ENCODE measurements at places on chromosomes 12 and 14.

- DNase-seq, result no peak
Observed at GRCh38 chr12:29960122-29960521, 176.4 kb upstream of the TMTC1 start.

DNA sequence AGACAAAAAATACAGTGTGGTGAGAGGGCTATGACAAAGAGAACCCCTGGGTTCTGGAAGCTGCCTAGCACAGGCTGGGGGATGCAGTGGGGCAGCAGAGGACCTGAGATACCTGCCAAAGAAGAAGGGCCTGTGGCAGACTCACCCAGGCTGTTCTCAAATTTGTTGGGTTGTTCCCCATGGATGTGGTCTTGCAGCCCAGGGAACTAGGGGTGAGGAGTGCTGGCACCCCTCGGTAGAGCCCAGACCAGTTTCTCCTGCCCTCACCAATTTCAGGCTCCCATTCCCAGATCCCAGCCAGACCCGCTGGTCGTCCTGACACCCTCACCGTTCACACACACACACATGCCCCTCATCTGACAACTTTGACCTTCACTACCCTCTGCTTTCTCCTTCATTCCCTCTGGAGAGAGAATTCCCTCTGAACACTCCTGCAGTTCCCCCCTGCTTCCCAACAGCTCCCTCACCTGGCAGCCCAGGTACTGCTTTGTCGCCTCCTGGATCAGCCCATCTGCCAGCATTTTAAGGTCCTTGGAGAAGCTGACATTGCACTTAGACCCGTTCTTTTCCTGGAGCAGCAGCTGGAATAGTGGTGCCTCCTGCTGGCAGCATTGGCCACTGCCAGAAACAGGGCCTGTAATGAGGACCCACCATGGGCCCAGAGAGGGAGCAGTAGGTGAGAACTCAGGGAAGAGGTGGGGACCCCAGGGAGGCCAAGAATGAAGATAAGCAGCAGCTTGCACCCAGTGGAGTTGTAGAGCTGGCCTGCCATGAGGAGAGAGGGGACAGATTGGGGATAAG, 5.9 kb upstream of the GDF11 start:
- DNase-seq, result no peak

GRCh38 chr14:93744176-93744575, 44.1 kb downstream of the PRIMA1 start:
- DNase-seq, result no peak

DNA sequence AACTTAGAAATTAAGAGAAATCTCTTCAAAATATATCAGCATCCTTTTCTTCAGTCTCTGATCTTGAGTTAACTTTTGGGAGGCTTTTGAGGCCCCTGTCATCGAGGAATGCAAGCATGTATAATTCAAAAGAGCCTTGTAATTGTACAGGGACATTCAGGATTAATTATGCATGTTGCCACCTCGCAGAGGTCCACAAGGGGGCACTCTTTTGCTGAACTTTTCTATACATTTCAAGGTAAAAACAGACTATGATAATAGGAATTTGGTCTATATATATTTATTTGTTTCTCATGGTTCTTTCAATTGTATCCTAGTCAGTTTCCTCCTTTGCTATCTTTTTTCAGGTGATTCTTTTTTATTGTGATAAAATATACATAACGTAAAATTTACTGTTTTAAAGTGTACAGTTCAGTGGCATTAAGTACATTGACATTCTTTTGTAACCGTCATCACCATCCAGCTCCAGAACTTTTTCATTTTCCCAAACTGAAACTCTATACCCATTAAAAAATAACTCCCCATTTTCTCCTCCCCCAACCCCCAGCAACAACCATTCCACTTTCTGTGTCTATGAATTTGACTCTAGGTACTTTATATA, 47.0 kb upstream of the SLC2A13 start:
- DNase-seq, result peak; percentile 19

- no peak for DNase-seq
Observed at GRCh38 chr14:41609704-41610183, 3.1 kb downstream of the LRFN5 start.

DNA sequence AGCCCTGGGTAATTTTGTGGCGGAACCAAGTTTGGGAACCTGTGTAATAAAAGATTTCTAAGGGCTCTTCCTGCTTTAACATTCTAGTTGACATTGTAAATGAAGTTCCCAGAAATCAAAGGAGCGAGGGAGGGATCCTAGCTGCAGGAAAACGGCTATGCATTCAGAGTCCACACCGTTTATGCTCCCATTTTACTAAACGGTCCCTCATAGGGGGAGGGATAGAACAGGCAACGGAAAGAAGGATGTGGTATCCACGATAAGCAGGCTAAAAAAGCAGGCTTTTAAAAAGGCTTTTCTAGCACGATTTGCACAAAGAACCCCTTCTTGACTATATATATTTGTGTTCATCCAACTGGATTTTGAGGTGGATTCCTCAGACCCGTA, 559 bp downstream of the SYNJ2BP start:
- no peak for DNase-seq

- DNase-seq, result no peak
Observed at GRCh38 chr14:30551460-30551859, 7.5 kb upstream of the G2E3 start.

DNA sequence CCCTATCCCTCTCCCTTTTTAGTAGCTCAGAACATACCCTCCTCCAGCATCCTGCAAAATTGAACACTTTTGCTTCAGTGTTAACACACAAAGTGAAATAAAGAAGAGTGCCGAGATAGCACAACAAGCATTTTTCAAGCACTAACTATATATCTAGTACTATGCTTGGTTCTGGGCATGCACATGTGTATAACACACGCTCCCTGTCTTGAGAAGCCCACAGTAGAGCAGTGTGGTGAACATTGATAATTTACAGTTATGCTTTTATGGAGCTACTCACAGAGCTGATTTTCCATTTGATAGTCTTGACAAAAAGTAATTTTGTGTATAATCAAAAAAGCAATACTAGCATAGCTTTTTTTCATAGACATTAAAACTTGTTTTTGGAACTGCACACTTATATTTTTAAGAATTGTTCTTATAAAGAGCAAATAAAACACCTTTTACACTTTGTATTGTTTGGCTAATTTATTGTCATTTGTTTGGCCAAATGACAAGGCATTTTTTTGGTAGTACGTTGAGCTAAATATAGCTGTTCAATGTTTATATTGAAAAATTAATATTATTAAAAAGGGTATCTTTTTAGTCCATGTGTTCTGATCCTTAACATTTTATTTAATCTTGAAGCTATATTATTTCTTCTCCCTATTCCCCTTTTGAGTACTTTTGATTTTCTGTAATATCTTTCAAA, 39.7 kb downstream of the LEMD3 start:
- DNase-seq, result no peak

GRCh38 chr14:23359722-23360447, 5.1 kb downstream of the EFS start:
- no peak for DNase-seq

- no peak for DNase-seq
Observed at GRCh38 chr14:30214461-30215090, 286.9 kb upstream of the PRKD1 start.

DNA sequence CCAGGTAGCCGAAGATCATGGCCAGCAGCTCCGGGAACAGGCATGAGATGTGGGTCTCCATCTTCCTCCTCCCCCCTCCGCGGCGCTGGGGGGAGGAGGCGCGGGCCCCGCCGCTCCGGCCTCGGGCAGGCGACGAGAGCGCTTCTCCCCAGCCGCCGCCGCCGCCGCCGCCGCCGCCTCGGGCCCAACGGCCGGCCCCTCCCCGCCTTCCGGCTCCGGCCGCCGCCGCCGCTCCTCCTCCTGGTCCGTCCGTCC, 448 bp downstream of the FBXL14 start:
- DNase-seq, result no peak

DNA sequence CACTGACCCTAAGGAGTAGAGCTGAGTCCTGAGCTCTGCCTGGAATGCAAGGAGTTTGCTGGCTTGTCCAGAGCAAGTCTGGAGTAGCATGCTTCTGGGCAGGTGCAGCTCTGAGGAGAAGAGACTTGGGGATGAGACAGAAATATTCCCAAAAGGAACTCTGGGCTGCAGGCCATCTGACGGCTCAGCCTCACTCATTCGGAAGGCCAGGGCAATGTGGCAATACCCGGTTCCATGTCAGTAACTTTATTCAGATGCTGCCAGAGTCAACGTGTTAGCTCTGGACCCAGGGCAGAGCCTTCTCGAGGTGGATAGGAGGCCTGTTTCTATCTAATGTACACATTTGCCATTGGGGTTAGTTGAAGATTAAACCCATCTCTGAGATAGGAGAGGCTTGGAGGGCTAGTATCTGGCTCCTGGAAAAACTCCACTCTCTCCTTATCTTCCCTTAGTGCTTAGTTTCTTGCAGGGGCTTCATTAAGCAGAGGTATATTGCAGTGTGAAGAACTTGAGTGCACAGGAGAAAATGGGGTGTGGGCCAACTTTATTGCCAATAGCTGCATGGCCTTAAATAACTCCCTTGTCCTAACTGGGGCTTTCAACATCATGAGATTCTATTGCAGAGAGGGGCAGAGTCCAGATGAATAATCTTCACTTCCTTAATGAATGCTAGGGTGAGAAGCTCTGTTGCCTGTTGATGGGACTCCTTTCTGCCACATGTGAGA, 65.6 kb downstream of the NTF3 start:
- DNase-seq, result no peak

GRCh38 chr12:103020839-103021238, 63.4 kb downstream of the ASCL1 start:
- DNase-seq, result no peak
